ENCODE measurements at places on chromosomes 4 and X.
A peak's percentile ranks its signal among the peaks of the same experiment; 100 is the strongest.

DNA sequence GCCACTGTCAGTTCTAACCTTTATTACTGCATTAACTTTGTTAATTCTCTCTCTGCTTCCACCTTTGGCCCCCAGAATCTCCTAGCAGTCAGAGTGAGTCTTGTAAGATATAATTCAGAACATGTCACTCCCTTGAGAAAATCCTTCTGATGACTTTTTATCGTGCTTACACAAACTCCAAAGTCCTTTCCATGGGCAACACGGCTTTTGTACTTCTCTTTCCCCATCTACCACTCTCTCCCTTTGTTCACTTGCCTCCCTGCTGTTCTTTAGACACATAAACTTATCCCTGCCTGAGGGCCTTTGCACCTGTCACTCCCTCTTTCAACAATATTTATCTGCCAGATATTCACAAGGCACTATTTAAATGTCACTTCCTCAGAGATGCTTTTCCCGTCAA is 64.8 kb downstream of the MAOB start:
- no peak for DNase-seq

DNA sequence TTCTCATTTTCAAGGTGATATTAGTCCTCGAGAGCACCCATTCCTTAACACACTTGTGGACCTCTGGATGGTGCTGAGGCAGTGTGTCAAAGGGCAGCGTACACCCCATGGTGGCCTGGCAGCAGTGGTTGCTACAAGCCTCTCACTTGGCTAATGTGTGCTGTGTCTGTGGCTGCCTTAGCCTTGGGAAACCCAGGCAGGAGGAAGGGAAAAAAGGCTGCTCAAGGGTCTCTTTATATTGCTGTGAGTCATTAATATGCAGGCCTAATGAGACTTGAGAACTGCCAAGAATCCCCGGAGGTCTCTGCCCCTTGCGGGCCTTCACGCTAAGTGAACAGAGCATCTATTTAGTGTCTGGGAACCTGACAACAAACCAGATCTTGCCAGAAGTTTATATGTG is 7.0 kb downstream of the PCDH10 start:
- DNase-seq: peak; percentile 57

- DNase-seq: no peak
These were observed 96.5 kb downstream of the SLC2A9 start for GRCh38 chr4:9924750-9925149.

GRCh38 chr4:94378047-94378446 is 35.4 kb upstream of the HPGDS start:
- no peak for DNase-seq

DNA sequence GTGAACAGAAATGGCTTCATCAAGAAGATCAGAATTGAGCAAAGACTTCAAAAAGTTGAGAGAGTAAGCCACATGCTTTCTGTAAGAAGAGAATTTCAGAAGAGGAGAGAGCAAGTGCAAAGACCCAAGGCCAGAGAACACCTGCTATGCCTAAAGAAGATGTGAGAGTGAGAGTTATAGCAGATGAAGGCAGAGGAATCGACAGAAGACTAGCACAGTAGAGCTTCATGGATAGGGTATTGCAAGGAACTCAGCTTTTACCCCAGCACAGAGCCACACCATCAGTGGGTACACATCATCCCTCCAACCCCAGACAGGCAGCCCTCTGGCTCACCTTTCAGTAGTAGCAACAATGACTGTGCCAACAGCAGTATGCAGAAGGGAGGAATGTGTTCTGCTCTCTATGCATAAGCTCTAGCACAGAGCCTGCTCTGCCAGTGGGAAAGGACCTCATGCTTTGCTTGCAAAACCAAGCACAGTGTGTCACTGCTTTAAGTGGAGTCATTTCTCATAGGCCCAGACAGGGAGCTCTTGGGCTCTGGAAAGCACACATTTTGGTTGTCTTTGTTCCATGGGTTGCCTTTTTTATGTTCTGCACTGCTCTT is 318.6 kb downstream of the NAF1 start:
- DNase-seq: no peak

DNA sequence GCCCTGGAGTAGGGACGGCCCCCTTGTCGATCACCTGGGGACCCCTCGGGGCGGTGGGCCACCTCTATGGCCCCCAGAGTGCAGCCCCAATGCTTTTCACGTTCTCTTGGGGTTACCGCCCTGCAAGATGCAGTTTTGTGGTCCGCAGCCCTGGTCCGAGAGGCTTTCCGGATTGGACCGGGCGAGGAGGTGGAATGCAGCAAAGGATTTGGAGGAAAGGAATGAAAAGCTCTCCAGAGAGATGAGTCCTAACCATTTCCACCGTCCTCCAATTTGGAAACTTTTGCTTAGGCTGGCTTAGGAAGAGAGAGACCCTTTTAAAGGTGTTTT is 601 bp downstream of the SLC25A43 start:
- DNase-seq: peak; percentile 24

DNA sequence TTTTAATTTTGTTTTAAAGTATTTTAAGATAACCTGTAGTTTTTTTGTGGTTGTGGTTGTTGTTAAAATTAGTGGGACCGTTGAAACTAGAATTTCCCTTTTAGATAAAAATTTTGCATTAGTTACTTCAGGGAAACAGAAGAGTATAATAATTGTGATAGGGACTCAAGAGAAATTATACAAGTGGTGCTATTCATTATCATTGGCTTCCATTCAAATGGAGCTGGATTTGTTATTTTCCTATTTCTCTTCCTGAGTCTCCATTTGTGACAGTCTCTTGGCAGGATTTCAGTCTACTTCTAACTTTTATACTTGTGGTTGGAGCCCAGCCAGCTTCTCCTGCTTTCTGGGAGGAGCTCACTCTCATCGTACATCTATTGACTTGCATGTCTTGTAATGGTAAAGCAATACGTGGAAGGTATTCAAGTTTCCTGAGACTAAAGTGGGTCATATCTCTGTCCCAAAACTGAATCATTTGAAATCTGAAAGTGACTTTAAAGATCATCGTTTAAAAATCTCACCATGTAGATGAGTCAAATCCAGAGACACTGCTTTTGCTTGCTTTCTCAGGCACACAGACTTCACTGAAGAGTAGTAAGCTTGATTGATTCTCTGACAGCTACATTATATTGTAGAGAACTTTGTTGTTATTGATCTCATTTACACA is 155.8 kb downstream of the RPA4 start:
- DNase-seq: peak; percentile 60

GRCh38 chr4:121050300-121050699 is 22.0 kb downstream of the NDNF start:
- DNase-seq: peak; percentile 32

DNA sequence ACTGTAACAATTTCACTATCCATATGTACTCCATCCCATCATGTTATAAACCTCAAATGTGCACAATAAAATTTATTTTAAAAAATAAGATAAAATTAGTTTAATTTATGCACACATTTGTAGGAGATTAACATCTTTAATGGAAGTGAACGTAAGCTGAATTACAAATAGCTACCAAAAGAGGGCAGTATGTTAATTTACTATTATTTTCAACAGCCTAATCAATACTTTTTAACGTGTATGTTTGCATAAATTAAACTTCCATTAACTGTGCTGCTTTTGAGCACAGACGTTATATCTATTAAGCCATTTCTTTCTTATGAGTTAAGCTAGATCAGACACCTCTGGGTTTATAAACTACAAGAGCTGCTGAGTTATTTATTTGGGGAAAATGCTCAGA is 56.5 kb upstream of the PHKA2 start:
- peak; percentile 2 for DNase-seq

GRCh38 chr4:66852843-66853242 is 692.5 kb downstream of the CENPC start:
- no peak for DNase-seq

DNA sequence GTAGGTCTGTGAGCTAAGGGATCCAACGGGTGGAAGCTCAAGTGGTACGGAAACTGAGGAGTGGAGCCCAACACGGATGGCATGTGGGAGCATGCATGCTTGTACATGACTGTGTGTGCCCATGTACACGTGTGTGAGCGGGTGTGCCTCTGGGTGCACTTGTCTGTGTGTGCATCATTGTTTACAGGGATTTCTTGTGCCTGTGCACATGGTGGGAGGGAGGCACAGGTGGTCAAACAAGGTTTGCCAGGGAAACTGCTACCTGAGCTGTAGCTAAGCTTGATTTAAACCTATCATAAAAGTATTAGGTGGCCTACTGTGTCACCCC is 122.5 kb upstream of the MAMLD1 start:
- no peak for DNase-seq

GRCh38 chr4:165101641-165102040 is 11.0 kb downstream of the TMEM192 start:
- no peak for DNase-seq

- no peak for DNase-seq
These were observed 66.2 kb upstream of the FRAS1 start for GRCh38 chr4:77990904-77991358.

- peak; percentile 34 for DNase-seq
These were observed 1180.8 kb upstream of the PABPC4L start for GRCh38 chr4:135382280-135382959.

GRCh38 chr4:70594196-70594595 is 2.1 kb downstream of the AMBN start:
- no peak for DNase-seq

DNA sequence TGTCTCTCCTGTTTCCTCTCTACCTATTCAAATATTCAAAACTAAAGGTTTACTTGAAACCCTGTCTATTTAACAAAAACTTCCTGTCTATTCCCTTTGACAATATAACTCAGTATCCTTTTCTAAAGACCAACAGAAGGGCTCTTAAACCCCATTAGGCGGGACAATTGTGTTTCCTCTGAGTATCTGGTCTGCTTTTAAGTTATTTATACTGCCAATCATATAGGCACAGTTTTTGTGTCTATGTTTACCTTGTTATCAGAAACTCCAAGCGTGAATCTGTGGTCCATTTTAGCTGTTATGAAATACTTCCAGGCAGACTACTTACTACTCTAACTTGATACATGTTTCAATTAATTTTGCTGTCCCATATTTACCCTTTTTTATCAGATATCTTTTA is 350.0 kb upstream of the CTSO start:
- no peak for DNase-seq

DNA sequence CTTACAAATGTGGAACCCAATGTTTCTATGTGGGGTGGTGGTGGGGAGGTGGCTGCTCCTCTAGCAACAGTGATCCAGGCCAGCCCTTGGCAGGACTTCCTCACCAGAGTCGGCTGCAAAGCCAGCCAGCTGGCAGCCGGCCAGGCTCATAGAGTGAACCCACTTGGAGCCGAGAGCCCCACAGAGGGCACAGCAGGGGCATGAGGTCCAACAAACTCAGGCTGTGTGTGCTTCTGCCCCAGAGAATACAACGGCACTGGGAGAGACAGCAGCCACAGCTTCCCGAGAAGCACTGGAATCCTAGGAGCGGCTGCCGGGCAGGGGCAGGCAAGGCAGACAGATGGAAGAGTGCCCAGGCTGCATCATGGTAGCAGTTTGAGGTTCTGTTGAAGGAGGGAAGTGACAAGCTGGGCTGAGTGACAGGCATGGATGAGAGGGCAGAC is 23.5 kb upstream of the SOWAHD start:
- no peak for DNase-seq

DNA sequence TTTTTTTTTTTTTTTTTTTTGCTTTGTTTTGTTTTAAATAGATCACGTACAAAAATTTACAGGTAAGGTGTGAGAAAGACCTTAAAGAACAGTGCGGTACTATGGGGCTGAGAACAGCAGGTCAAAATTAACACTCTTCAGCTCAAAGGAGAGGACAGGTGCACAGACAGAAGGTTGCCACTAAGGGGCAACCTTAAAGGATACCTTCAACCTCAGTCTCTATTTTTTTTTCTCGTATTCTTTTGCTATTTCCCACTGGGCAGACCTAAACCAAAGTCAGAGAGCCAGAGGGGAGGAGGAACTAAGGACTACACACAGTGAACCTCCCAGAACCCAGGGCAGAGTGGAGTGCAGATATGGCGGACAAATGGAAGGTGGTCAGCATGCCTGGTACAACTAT is 1984.3 kb upstream of the IGFBP7 start:
- no peak for DNase-seq

DNA sequence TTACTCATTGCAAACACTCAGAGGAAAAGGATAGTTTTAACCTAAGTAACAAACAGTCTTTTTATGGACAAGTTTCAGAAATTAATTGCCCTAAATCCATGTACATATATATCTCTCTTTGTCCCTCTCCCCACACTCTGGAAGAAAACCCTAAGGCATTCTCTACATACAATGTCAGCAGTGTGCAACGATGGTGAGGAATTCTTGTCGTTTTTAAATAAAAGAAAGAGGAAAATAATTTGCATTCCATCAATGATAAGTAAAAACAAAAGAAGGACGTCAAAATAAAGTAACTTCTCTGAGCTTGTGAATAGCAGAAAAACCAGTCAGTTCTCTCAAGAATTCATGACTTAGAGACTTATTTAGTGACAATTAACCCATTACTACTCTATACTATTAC is 550.5 kb upstream of the DIPK2B start:
- DNase-seq: no peak

GRCh38 chr4:1619151-1619672 is 64.9 kb downstream of the FAM53A start:
- no peak for DNase-seq

DNA sequence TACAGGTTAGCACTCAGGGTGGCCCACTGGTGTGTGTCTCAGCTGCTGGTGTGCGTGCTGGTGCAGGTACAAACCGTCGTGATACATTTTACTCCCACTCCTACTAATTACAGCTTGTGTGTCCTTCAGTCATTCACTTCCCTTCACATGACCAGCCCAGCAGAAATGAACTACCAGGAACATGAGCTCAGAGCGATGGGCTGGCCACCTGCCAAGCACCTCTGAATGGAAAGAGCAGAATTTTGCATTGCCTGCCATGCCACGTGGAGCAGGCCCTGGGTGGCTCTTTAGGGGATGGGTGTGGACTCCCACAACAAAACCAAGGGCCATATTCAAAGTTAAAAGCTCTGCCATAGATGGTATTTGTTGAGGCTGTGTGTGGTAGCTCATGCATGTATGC is 58.9 kb upstream of the PGM2 start:
- peak; percentile 40 for DNase-seq

DNA sequence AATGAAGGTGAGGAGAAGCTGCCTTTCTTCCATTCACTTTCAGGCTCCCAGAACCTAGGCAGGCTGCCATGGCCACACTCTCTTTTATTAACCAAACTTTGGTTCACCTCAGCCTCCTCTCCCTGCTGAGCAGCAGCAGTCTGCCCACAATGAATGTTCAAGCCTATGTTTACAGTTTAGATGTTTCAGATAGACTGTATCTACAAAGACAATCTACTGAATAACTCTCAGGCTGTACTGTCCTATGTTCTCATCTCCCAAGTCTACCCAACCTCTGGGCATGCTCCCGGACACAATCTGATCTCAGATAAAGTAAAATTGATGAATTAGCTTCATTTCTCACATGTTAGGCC is 59.2 kb upstream of the TMEM164 start:
- DNase-seq: peak; percentile 8

DNA sequence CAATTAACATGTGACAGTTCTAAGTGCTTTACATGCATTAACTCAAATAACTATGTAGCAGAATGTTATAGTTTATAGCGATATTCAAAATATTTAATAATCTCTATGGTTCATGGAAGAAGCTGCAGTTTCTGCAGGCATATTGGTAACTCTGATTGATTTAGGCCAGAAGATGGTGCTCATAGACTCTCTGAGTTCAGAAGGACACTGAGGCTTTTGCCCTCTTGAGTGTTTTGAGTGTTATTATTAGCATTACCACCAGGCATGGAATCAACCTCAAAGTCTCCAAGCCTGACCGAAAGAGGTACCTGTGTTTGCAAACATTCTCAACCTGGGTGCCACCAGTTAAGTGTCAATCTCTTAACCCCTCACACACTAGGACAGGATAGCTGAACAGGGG is 792.3 kb upstream of the PCDH7 start:
- no peak for DNase-seq

GRCh38 chrX:70141373-70141772 is 8.1 kb downstream of the IGBP1 start:
- no peak for DNase-seq
